ENCODE measurements at places on chromosomes 5 and 9. TPM values are rescaled to one million over a fixed set of nuclear protein-coding genes. Genes with fewer than 3 reads are reported as not detected.

Gene SPATA31A3
- polyA plus RNA-seq = not detected

Gene CSF1R
- polyA plus RNA-seq = not detected

Gene SUSD3
- polyA plus RNA-seq = 6.9 TPM

Gene GCNT4
- 2.5 TPM for polyA plus RNA-seq

Gene TMED7
- polyA plus RNA-seq = 31.7 TPM

All from GM23338 (cell line).